Activated T-helper 1 cell treated with anti-CD3 and anti-CD28 coated beads, Interleukin-2, amount 50 U/mL, for 16 hours (primary cell): ENCODE measurements at places on chromosomes 7 and 10.

GRCh38 chr10:6539833-6540232 lies 40.2 kb downstream of the PRKCQ start:
- DNase-seq = no peak

GRCh38 chr10:124523901-124524300 lies 62.3 kb downstream of the LHPP start:
- no peak for DNase-seq

DNA sequence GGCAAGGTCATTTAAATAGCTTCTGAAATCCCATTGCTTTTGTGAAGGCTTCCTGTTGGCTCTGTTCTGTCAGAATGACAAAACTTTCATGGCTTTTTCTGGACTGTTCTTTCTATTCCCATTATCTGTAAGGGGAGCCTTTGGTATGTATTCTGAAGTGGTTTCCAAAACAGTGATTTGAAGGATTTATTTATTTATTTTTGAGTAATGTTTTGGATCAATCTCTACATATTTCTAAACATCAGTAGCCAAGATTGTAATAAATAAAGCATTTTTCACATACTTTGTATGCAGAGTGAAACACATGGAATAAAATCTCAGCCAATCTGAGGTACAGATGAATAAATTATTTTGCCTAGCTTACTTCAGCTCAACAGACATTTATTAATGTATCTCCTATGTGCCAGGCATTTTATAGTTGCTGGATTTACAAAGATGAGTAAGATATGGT lies 121.1 kb downstream of the BBS9 start:
- DNase-seq = no peak

- no peak for DNase-seq
Observed at GRCh38 chr7:71558806-71559613, 427.1 kb downstream of the GALNT17 start.

DNA sequence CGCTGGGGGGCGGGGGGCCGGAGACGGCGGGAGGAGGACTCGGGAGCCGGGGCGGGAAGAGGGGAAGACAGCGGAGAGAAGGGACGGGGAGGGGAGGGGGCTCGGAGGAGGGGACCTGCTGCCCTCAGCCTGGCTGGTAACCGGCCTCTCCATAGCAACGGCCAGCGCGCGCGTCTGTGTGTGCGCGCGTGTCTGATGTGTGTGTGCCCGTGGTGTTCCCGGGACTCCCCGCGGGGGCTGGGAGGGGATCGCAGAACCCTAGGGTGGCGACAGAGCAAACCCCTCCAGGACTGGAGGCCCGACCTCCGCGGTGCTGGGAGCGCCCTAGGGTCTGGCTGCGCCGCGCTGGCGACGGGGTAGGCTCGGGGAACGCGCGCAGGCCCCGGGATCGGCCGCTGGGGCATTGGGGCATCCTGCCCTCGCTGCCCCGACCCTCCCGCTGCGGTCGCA lies 356.3 kb downstream of the DNAJB6 start:
- DNase-seq = no peak

GRCh38 chr7:110454713-110455112 lies 636.2 kb upstream of the LRRN3 start:
- DNase-seq = no peak

- no peak for DNase-seq
Observed at GRCh38 chr7:106865130-106866041, at the start of gene PIK3CG. Gene PIK3CG (plus strand): TSS chr7:106865282. CDS start chr7:106867562, 2,280 bp downstream.

- no peak for DNase-seq
Observed at GRCh38 chr7:132516042-132516840, 60.0 kb downstream of the PLXNA4 start.

DNA sequence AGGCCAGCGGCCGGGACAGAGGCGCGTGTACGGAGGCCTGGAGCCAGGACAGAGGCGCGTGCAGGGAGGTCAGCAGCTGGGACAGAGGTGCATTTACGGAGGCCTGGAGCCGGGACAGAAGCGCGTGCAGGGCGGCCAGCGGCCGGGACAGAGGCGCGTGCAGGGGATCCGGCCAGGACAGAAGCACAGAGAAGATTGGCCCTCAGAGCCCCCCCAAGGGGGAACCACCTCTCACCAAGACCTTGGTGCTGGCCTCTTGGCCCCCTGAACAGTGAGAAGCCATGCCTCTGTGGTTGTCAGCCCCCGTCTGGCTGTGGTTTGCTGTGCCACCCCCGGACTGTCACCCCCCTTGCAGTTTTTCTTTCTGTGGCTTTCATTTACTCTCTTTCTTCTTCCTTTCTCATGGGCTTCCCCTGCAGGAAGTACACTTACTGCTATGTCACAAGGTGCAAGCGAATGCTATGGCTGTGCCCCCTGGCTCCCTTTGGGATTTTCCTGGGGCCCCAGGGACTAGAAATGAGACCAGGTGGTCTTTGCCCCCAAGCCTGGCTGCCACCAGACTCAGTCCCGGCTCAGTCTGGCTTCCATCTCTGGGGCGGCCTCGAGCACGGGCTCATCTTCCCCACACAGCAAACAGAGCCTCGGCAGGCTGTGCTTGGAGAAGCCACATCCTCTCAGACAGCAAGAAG lies 41.1 kb downstream of the INSIG1 start:
- DNase-seq = no peak

DNA sequence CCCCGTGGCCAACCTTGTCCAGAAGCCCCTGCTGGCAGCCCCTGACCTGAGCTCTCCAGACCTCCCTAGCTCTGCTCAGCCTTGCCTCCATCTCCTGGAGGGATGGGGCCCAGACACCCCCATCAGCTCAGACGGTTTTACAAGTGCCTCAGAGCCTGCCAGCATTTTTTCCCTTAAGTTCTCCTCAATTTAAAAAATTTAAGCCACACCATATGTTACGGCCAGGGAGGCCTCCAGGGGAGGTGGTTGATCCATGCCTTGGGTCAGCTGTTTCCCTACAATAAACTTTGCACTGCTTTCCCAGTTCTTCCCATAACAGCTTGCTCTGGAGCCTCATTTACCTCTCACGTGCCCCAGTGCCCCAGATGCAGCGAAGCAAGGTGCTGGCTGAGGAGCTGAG lies 143.5 kb downstream of the RGS10 start:
- no peak for DNase-seq

- DNase-seq = no peak
Observed at GRCh38 chr7:30148951-30149459, 14.2 kb downstream of the MTURN start.

DNA sequence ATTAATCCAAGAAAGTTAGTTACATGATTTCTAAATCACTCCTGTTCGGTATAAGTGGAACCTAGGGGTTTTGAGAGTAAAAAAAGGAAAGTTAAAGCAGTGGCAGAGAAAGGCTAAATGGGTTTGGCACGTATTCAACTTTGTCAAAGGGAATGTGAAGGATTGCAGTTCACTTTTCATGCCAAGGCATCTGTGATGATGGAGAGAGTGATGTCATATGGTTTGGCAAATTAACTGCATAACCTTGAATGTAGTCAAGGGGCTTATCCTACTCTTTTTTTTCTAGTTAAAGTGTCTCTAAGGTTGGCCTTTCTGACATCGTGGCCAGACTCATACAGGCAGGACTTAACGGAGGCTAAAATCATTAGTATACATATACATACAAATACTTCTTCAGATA lies 277.8 kb downstream of the EXOC4 start:
- no peak for DNase-seq

- DNase-seq = no peak
Observed at GRCh38 chr7:139567647-139568345, 44.3 kb downstream of the CLEC2L start.

DNA sequence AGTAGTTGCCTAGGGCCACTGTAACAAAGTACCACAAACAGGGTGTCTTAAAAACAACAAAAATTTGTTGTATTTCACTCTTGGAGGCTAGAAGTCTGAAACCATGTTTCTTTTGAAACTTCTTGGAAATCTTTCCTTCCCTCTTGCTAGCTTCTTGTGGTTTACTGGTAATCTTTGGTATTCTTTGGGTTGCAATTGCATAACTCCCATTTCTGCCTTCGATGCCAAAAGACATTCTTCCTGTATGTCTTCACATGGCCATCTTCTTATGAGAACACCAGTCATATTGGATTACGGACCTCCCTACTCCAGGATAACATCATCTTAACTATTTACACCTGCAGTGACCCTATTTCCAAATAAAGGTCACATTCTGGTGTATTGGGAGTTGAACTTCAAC lies 357.4 kb downstream of the PPP1R3A start:
- no peak for DNase-seq

DNA sequence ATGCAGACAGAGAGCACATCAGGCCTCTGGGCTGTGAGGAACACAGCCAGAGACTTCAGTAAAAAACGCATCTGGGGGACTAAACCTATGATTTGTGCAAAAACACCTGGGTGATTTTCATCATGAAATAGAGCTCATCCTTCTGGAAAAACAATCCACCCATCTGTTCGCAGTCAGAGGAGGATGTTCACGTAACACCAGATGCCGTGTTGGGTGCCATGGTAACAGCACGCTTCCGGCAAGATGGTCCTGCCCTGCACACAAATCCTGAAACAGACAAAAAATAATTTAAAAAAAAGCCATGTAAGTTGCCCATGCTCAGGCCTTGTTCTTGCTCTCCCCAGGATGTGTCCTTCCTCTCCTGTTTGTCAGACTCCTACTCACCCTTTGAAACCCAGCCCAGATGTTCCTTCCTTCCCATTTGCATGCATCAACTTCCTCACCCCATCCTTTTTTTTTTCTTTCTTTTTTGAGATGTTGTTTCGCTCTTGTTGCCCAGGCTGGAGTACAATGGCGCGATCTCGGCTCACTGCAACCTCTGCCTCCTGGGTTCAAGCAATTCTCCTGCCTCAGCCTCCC lies 28.3 kb upstream of the GNA12 start:
- no peak for DNase-seq

DNA sequence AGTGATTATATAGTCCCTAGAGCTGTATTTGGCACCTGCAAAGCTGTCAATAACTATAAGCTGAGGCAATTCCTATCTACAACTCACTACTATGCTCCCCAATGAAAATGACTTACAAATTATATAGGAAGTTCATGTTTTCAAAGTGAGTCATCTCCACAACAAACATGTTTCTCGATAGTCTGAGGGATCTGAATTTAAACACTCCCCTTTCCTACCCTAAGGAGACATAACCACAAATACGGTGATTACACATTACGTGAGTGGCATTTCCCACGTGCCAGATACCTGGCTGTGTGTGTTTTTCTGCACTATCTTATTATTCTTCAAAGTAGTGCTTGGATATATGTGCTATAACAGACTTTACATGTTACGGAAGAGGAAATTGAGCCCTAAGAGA lies 122.5 kb upstream of the C1QL3 start:
- no peak for DNase-seq

- DNase-seq = no peak
Observed at GRCh38 chr7:117946151-117946633, 73.0 kb upstream of the CTTNBP2 start.

DNA sequence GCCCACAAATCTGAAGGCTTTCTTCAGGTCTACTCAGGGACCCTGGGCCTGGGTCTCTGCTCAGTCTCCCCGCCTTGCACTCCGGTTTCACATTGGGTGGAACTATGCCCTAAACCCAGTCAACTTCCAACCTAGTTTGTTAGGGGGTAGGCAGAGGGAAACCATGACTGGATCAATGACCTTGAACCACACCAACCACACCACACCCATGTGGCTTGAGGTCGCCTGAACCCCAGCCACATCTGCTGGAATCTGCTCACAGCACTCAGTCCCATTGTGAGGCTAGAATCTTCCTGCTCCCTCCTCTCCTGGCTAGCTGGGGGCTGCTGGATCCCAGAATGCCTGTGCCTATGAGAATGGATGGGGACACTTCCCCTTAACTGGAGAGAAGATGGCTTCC lies 17.9 kb downstream of the RFC2 start:
- no peak for DNase-seq

DNA sequence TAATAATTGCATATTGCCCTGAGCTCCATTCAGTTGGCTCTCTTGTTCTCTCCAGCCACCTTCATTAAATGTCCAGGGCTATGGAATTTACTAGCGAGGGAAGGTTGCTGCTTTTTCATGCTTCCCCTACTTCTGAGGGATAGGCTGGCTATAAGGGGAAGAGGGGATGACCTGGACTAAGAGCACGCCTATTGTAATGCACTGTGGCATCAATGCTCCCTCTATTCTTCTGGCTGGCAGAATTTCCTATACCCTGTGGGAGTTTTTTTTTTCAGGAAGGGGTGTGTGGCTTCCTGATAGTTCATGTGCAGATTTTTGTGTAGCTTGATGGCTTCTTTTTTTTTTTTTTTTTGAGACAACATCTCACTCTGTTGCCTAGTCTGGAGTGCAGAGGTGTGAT lies 155.8 kb downstream of the SND1 start:
- no peak for DNase-seq

DNA sequence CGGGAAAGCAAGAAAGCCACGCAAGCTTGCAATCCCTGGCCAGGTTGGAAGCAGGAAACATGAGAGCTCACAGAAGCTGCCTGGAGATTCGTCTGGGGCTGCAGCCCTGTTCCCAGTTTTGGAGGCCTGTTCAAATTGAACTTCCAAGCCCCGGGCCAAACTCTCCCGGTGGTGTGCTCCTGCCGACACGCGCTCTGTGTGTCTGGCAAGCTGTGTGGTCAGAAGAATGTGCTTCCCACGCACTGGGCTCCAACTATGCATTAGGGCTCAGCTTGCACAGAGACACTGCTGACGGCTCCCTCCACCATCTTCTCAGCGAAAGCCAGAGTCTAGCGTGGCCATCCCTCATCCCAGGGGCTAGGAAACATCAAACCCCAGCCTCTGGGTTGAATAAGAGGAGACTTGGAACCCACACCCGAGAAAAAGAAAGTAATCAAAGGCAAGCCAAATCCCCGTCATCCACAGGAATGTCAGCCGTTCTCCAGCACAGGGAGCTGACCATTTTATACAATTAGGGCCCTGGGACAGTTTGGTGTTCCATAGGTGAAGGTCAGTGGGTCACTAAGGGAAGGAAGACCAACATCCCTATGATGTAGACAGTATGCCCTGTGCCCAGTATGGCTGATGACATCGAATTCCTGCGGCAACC lies 107.2 kb downstream of the FGFR2 start:
- no peak for DNase-seq

DNA sequence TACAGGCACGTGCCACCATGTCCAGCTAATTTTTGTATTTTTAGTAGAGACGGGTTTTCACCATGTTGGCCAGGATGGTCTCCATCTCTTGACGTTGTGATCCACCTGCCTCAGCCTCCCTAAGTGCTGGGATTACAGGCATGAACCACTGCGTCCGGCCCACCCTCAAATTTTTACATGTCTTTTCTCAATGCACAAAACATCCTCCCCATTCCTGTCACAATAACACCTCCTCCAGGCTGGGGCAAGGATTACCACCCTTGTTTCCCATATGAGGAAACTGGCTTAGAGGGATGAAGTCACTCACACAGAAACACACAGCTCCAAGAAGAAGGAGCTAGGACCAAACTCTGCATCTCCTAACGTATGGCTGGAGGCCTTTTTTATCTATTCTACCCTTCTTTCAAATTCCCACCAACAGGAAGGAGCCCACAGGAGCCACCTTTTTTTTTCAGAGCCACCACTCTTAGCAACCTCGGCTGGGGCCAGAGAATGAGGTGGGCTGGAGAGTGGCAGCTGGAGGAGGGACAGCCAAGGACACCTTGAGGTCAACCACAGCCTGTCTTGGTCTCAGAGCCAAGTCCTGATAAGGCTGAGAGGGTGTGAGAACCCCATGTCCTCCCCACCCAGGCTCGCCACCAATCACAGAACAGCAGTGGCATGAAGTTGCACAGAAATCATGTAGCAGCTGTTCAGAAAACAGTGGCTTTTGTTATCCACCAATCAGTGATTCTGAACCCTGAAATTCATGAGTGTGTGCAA lies 113.1 kb upstream of the PDLIM1 start:
- no peak for DNase-seq
